ENCODE measurements at places on chromosomes 5 and 9. TPM values are rescaled to one million over a fixed set of nuclear protein-coding genes. Genes with fewer than 3 reads are reported as not detected.

The ENHO gene
- total RNA-seq, result 4.5 TPM

DNA sequence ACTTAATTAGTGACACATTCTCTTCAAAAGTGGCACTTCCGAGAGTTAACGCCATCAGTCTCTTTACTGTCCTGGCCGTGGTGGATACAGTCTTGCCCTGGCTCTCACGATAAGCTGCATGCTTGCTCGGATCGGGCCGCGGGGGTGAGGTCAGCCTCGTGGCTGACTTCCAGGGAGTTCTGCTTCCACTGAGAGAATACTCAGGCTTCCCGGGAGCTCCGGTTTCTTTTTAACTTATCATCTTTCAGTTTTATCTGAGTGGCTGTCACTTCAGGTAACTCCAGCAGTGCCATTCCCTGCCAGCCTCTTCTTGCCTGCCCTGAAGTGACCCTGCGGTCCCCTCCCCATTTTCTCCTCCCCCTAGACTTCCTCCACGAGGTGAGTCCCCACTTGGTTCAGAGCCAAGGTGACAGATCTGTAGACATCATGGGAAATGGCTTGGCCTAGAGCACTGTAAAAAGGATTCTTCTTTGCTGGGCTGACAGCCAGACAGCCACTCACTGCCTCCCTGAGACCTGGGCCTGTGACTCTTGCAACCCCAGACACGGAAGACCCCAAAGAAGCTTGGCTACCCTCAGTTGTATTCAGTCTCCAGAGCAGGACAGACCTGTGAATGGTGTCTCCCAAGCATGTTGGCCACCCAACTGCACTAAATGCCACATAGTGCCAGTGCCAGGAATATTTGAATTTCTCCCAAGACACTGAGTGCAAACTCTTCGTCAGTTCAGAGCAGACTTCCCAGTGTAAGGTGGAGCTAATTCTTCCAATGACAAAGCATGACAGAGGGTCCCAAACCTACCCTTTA is 95.1 kb downstream of the DAPK1 start:
- H3K27ac ChIP-seq, result peak overlapping the region; percentile 68
- H3K36me3 ChIP-seq, result peaks cover 10% of the 10 kb centered on the region
- H3K27me3 ChIP-seq, result no peaks in the 10 kb centered on the region
- H3K4me3 ChIP-seq, result no peak overlapping the region

- H3K4me1 ChIP-seq, result peaks cover 8% of the 10 kb centered on the region
- H3K27me3 ChIP-seq, result peaks cover 73% of the 10 kb centered on the region
- DNase-seq, result no peak
- no peak overlapping the region for H3K27ac ChIP-seq
These were observed 14.3 kb upstream of the ANXA1 start for GRCh38 chr9:73137286-73137899.

- H3K27me3 ChIP-seq, result peaks cover 86% of the 10 kb centered on the region
- peaks cover 5% of the 10 kb centered on the region for H3K4me1 ChIP-seq
- no peaks in the 10 kb centered on the region for H3K36me3 ChIP-seq
- no peak for DNase-seq
These were observed 13.8 kb upstream of the LHX2 start for GRCh38 chr9:123997665-123998277.

The SMIM33 gene
- total RNA-seq, result not detected

DNA sequence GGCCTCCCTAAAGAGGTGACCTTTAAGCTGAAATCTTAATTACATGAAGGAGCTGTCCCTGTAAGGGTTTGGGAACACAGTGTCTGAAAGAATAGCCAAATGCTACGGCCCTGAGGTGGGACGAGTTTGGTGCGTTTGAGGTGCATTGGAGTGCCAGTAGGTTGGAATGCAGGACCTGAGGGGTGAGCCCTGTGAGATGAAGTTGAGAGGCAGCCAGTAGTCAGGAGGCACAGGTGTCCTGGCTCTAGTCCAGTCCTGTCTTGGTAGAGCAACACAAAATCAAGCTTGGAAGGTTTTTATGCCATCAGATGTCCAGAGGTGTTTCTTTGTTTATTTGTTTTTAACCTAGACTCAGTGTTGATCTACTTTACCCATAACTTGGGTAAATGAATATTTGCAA is 108.5 kb downstream of the ARHGAP26 start:
- H3K4me3 ChIP-seq, result no peak overlapping the region
- DNase-seq, result no peak
- no peaks in the 10 kb centered on the region for H3K36me3 ChIP-seq
- no peak overlapping the region for H3K27ac ChIP-seq
- H3K4me1 ChIP-seq, result peaks cover 3% of the 10 kb centered on the region
- no peaks in the 10 kb centered on the region for H3K27me3 ChIP-seq

All from progenitor cell of endocrine pancreas (in vitro differentiated cells).